ENCODE measurements at places on chromosomes 4 and X.
A peak's percentile ranks its signal among the peaks of the same experiment; 100 is the strongest.

DNA sequence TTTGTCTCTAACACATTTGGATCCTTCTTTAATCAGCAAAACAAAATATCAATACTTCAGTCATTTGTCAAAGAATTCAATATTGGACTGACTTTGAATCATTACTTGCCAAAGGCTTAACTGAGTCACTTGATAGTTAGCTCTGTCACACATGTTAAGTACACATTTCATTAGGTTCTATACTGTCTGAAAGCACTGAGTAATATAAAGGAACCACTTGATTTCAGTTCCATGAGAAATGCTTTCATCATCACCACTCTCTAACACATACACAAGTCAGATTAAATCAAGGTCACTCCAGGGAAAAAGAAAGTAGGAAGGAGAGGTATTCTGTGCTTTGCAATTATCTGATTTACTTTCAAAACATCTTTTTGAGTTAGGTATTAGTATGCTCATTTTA, 1233.1 kb downstream of the C4orf33 start:
- DNase-seq = no peak

DNA sequence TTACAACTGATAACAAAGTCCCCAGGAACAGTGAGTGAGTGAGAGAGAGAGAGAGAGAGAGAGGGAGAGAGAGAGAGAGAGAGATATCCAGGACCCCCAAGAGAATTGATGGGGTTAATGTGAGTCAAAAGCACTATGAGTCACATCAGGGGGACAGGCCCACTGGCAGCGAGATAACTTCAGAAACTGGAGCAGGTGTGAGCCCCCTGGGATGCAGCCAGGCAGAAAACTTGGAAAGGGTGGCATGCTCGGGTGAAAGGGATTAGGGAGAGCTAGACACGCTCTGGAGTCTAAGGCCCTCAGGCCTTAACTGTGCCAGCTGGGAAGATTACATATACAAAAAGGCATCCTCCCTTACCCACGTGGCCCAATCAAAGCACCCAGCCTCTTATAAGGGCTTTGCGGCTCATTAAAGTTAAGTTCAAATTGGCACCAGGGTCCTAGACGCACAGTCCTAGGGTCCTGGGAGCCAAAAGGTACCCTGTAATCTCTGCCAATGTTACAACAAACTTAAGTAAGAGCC, 841 bp downstream of the ACOT9 start:
- no peak for DNase-seq

GRCh38 chr4:244471-244870, 60.8 kb downstream of the ZNF732 start:
- peak; percentile 41 for DNase-seq

DNA sequence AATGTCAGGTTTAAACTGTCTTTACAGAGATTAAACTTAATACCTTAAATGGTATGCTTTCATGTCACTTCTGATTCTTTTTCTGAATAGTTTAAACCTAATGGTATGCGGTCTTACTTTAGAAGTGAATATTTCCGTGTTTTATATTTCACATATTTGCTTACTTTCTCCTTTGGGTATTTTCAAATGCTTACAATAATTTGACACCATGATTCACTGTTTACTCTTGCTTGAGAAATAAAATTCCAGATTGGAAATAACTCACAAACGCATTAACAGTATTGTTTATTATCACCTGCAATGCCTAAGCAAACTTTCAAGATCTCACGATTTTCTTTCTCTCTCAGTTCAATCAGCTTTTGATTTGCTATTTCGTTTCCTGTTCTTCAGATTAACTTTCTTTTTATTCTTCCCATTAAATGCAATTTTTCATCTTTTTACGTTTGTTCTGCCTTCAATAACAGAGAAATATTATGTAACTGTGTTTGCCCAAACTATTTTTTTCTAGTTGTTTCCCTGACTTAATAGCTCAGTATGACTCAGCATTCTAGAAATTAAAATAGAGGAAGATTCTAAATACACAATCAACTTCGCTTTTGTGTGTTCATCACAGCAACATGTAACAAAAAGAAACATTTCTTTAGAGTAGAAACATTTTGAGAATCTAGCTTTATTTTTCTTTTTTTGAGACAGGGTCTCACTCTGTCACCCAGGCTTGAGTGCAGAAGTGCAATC, 955.5 kb upstream of the PRKX start:
- DNase-seq = no peak

DNA sequence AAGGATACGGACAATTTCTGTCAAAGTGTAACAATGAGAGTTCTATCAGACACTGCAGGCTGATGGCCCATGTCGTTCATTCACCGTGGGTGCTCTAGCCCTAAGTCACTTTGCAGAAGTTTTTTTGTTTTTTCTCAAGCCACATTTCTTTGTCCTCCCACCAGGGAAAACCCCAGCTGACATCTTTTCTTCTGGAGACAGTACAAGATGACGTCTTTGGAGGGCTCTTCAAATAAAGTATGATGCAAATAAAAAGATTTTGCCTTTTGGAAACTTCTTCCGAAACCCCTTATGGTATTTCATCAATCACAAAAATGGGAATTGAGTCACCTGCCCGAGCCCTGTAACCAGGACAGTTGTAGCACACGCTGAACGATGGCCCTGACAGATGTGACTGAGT, 73.2 kb downstream of the TRAPPC11 start:
- no peak for DNase-seq

- DNase-seq = no peak
These were observed 218.7 kb downstream of the SPATA18 start for GRCh38 chr4:52269761-52270160.

DNA sequence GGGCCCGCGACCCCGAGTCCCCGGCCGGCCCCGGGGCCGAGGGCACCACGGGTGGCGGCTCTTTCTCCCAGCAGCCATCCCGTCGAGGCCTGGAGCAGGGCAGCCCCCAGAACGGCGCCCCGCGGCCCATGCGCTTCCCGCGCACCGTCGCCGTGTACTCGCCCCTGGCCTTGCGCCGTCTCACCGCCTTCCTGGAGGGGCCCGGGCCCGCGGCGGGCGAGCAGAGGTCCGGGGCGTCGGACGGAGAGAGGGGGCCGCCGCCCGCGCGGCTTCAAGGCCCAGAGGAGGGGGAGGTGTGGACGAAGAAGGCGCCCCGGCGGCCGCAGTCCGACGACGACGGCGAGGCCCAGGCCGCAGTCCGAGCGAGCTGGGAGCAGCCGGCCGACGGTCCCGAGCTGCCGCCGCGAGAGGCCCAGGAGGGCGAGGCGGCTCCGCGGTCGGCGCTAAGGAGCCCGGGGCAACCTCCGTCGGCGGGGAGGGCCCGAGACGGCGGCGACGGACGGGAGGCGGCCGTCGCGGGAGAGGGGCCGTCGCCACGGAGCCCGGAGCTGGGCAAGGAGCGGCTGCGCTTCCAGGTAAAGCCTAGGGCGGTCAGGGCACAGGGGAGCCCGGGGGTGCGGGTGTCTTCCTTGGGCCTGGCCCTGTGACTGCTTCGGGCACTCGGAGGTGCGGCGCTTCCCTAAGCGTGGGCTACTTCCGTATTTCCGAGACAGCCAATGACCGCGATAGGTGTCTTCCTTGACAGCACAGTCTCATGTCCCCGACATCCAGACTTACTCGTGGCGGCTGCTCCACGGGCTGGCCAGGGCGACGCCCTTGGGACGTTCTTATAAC, 845 bp downstream of the ZAR1 start:
- no peak for DNase-seq

GRCh38 chrX:115642895-115643530, 82.0 kb downstream of the PLS3 start:
- DNase-seq = peak; percentile 2
